Activated naive CD4-positive, alpha-beta T cell (primary cell): ENCODE measurements at places on chromosomes 2 and 18.

DNA sequence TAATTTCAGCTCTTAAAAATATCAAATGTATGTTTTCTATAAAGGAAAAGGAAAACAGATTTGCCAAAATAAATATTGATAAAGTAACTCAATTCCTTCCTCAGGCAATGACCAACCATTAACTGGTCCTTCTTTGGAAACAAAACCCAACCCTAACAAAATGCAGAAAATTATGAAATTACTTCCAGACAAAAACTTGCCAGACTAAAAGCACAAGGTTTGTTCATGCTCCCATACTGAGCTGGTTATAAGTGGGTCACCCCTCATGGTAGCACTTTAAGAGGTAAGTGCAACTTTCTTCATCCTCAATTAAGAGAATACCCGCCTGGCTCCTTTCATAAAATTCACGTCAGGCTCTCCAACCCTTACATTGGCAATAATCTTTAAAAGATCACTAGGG, 31.1 kb upstream of the TTC32 start:
- no peak for DNase-seq

- no peak for DNase-seq
Observed at GRCh38 chr2:27689424-27689823, 25.7 kb downstream of the SLC4A1AP start.

- no peak for DNase-seq
Observed at GRCh38 chr2:20634507-20635112, 16.3 kb downstream of the HS1BP3 start.

GRCh38 chr2:211494085-211494484, 937.7 kb downstream of the CPS1 start:
- DNase-seq: no peak

DNA sequence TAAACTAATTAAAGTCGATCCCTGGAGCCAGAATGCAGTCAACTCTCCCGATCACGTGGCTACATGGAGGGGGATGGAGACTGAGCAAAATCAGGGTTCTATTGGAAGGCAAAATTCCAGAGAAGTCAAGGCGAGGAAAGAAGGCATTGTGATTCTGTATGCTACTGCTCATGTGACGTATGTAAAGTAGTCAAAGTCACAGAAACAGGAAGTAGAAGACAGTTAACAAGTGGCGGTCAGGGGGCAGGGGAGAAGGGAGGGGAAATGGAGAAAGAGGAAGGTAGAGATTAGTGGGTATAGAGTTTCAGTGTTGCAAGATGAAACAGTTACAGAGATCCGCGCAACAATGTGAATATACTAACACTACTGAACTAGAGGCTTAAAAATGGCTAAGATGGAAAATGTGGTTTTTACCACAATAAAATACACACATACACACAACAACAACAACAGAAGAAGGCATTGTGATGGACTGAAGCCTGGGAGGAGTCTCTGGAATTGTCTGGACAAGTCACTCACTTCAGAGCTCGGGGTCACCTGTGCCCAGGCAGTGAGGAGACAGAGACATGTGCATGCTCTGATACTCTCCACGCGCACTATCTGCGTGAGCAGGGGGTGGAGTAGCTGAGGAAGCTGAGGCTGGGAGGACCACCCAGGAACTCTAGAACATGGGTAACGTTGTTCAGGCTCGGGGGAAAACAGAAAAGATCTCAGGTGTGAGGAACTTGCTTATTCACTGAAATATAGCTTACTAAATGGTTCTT, 89.9 kb upstream of the CDCA7 start:
- no peak for DNase-seq

DNA sequence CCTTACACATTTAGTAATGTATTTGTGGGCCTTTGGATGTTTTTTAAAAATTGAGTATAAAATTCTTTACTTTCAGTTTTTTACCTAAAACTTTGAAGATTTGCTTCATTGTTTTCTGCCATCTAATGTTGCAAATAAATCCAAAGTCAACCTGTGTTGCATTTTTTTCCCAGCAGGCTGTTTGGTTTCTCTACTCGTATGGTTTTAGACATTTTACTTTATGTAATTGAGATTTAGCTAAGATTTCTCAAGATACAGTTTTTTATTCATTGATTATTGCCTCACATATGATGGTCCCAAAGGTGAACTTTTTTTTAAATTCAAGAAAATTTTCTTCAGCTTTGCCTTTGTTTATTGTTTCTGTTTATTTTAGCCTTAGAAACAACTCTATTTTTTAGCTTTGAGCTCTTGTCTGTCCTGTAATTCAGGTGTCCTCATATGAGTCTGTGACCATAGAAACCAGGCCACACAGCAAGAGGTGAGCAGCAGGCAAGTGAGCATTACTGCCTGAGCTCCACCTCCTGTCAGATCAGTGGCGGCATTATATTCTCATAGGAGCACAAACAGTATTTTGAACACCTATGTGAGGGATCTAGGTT, 53.4 kb upstream of the TBR1 start:
- DNase-seq: no peak

DNA sequence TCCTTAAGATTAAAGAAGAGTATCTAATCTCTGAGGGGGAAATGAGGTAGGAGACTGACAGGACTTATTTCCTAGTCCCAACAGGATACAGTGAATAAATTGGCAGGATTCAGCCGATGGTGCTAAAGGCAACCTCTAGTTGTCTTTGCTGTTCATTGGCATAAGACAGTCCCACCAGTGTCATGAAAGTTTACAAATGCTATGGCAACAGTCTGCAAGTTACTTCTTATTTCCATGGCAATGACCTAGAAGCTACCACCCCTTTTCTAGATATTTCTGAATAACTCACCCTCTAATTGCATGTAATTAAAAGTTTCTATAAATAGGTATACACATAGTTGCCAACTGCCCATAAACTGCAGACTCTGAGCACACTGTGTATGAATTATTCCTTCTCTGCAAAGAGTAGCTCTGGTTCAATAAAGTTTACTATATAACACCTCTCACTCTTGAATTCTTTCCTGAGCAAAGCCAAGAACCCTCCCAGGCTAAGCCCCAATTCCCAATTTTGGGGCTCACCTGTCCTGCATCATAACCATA, 172.7 kb upstream of the LRATD1 start:
- DNase-seq: no peak

DNA sequence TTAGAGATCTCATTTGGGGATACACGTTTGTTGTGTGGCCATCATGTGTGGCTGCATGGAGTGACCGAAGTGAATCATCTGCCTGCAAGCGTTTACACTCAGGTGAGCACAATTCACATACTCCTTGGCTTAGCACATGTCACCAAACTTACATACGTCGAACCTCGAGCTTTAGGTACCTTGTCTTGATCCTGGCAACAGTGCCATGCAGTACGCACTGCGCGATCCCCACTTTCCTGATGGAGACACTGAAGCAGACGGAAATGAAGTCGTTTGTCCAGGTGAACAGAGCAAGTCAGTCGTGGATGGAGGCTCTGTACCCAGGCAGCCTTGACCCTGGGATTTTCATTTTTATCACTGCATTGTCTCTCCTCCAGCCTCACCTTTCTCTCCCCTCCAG, 32.3 kb downstream of the KLHL29 start:
- DNase-seq: no peak

DNA sequence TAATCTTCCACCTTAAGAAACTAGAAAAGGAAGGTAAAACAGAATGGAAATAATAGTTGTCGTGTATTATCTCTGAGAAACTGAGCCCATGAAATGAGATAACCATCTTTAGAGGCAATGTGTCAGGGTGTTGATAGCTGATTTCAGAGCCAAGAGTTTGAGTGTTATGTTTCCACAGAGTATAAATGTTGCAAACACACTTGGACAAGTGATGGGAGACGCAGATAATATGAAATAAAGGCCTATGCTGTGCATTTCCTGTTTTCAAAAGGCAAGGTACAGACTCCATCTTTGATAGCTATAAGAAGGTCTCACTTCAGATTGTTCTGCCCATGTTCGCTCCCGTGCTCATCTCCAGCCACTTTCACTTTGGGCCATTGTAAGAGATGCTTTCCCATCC, 25.9 kb upstream of the DNER start:
- no peak for DNase-seq

DNA sequence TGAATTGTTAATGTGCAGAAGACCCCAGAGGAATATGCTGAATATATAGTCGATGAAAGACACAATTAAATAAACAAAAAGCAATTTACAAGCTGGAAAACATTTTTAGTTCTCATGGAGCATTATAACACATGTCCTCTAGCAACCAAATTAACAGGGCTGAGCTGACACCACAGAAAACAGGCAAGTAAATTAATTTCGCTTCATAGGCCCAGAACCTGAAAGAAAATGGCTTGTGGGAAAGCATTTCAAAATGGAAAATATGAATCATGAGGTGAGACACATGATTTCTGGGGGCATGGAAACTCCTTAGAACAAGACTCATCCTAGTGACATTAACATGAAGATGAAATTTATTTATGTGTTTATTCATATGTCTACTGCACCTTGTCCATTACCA, 25.0 kb upstream of the RNF152 start:
- no peak for DNase-seq

- no peak for DNase-seq
Observed at GRCh38 chr2:5444854-5445253, 247.3 kb upstream of the SOX11 start.

GRCh38 chr2:135617501-135618015, 86.3 kb downstream of the R3HDM1 start:
- DNase-seq: no peak

DNA sequence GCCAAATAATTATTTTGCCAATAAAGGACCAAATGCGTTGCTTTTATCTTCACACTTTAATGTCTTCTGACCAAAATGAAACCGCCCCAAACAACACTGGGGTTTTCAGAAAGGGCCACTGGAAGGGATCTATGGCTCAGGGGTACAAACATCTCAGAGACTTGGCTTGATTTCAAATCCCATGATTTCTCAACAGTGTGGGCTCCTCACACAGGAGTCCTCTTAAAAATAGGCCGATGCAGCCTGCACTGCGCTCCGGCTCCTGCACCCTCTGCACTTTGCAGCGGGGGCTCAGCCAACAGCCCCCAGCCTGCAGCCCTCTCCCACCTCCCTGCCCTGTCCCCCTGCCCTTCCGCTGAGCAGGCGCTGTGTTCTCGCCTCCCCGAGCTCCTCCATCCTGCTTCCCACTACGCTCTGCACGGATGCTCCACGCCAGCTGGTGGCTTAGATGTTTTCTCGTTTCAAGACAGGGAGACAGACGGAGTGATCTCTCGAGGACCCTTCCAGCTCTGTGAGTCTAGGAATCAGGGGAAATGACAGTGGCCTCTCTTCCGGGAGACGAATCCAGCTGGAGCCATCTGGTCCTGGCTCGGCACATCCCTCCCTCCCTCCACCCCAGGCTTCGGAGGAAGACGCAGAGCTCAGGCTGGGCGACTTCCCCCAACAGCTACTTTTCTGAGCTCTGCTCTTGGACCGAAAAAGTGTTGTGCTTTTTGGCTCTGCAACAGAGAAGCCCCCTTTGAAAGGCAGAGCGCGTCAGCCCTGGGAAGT, 71.4 kb downstream of the KCNF1 start:
- no peak for DNase-seq

DNA sequence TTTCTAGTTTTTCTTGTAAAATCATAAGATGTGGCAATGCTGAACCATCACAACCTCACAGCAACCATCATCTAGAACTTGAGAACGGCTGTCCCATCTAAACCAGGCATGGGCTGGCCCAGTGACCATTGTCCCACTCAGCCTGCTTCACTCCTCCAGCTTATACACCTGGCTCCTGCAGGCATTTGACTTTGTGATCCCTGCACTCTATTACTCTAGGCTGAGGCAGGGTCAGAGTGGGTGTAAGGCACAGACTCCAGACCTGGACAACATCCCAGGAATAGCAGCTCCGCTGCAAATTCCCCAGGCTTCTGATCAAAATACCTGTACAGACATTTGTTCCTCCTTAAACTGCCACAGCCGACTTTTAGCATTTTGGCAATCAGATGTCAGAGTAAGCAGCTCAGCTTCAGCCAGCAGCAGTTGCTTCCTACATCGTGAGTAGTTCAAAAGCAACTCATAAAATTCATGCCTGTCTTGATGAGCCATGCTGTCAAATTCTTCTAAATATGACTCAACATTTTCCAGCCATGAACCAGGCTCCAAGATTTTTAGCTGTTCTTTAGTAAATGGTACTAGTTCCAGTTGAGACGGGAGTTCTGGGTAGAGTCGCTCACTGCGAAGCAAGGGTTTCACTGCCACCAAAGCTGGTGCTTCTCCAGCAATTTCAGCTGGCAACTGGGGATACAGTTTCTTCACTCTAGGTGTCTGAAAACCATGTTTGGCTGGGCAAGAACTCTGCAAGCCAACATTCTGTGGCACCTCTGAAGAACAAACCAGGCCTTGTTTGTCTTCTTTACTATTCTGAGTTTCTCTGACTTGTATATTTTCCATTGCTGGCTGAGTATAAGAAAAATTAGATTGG, 12.8 kb downstream of the EPG5 start:
- no peak for DNase-seq

- no peak for DNase-seq
Observed at GRCh38 chr2:20490300-20491181, 43.7 kb downstream of the RHOB start.

- no peak for DNase-seq
Observed at GRCh38 chr2:73852020-73852419, 23.3 kb downstream of the STAMBP start.

DNA sequence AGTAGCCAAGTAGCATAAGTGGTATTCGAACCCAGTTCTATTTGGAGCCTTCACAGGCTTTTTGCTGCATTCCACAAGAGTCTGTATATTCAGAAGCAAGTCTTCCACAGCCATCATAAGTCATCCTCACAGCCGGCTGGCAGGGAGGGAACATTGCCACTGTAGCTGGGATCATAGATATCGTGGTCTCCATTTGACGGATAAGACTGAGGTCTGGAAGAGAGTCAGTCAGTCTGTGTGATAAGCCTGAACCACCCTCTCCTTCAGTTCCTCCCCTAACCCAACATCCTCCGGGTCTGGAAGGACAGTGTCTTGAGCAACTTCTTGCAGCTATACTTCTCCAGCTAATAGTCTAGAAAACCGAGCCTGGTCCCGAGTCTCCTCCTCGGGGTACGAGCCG, 17.0 kb upstream of the C1QL2 start:
- DNase-seq: no peak

DNA sequence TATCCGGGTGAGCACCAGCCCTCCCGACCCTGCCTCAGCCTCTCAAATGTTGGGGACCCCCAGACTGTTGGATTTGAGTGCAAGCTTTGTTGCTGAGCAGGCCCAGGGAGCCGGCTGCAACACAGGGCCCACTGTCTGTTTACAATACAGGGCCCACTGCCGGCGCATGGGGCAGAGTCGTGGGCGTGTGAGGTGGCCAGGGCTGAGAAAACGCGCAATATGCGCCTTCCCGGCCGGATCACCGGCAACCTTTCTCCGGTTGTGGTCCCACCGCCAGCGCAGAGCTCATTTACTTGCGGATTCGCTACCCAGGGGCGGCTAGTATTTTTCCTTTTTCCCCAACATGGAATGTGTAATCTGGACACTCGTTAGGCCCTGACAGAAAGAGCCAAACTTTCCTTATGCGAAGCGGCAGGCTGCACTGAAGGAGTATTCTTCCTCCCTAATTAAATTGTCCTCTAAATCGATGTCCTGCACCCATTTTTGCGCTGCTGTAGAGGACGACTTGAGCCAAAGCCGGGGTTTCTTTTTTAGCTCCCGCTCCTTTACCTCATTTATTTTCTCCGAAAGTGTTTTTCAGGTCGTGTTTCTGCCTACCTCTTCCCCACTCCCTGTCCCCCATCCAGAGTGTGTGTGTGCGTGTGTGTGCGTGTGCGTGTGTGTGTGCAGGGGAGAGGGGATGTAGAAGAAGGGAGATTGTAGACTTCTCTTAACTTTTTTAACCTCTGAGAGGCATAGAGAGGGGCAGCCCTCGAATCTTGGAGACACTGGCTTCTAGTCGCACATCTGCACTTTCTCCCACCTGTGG, 2.7 kb downstream of the OTX1 start:
- no peak for DNase-seq
